ENCODE measurements at places on chromosomes 4 and X. TPM values are rescaled to one million over a fixed set of nuclear protein-coding genes. Genes with fewer than 3 reads are reported as not detected.

DNA sequence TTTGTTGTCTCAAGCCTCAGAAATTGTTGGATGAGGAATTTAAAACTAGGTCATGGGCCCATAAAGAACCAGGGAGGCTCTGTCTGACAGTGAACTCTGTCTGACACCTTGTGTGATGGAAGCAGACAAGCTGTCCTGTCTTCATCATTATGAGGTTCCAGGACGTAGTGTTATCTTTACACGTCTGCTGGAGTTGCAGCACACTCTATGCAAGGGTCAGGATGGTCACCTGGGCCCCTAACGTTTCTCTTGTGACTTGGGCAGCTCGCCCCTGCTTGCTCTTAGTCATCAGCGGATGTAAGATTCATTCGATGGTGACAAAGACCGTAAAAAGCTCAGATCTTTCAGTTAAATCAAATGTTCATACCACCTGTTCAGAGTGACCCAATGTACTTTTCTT, 92.0 kb upstream of the ADGRG2 start:
- DNase-seq: no peak

GRCh38 chrX:110316351-110317060, 1.4 kb downstream of the AMMECR1 start:
- no peak for DNase-seq

GRCh38 chr4:156169011-156169410, 215.3 kb upstream of the CTSO start:
- no peak for DNase-seq

DNA sequence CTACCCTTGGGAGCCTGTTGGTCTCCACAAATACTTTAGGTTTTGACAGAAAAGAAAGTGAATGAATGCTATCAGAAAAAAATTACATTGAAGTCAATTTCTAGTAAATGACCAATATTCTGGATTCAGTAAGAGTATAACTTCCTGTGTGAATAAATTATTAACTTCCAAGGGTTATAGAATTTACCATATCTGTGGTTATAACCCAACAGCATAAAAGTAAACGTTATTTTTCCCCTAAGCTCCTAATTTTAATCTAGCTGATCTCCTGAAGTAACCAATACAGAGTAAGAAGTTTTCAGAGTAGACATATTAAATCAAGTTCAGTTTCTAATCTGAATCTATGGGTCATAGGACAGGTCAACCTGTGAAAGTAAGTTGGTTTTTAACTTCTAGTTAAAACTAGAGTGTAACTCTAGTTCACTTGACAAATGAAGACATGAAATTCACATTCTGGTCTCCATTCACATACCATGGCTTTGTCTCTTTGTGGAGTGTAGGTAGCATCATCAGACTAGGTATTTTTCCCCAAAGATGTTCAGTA, 22.8 kb downstream of the DTHD1 start:
- no peak for DNase-seq

USP17L21 gene
- total RNA-seq: not detected

DNA sequence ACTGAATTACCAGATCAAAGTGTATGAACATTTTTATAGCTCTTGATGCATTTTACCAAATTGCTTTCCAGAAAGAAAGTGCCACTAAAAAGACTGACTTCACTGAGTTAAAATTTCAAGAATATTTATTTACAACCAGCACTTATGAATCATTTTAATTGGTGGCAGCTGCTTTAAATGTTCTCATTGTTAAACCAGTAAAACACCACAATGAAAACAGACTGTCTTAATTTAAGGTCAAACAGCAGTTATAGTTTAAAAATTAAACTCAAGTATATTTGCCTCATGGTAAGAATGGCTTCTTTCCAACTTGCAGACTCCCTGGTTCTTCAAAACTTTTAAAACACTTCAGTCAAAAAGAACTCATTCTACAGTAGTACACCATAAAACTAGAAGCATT, 36.9 kb downstream of the AMMECR1 start:
- DNase-seq: no peak

- no peak for DNase-seq
These were observed 246.3 kb downstream of the BANK1 start for GRCh38 chr4:102036619-102037376.

DNA sequence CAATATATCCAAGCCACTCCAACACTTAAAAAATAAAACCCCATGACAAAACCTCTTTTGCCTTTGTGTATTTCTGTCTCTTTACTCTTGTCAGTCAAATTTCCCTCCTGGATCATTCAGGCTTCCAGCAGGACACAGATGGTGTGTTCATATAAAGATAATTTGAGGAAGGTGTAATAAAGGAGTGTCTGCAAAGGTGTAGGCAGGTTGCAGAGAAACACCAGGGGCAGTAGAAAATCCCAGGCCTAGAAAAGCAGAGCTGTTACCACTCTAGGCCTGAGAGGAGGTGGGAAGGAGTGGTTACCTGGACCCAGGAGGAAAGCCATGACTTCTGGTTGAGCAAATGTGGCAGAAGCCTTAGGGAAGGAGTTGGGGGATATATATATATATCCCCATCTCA, 28.8 kb downstream of the CHRNA9 start:
- no peak for DNase-seq

DNA sequence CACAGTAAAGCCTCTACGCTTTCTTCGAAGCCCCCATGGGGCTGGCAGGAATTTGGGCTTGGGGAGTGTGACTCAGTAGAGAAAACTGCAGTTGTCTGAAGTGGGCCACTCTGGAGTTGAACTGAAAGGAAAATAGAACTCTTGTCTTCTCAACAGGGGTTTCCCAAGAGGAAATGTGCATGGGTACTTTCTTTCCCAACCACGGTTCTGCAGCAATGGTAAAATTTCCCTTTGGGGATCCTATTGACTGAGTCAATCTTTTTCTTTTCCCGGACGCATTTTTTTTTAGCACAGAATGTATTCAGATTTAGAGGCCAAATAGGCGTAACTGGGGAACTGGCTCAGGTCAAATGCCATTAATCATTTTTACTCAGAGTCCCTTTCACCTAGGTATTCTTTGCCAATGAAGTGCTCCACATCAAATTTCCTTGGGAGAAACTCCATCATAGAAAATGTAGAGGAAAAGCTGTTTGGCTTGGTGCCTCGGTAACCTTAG, 269.3 kb downstream of the STIM2 start:
- no peak for DNase-seq

GRCh38 chr4:6330384-6330767, 60.7 kb downstream of the WFS1 start:
- DNase-seq: no peak

- DNase-seq: no peak
These were observed 382.2 kb upstream of the IGFBP7 start for GRCh38 chr4:57492251-57492878.

DNA sequence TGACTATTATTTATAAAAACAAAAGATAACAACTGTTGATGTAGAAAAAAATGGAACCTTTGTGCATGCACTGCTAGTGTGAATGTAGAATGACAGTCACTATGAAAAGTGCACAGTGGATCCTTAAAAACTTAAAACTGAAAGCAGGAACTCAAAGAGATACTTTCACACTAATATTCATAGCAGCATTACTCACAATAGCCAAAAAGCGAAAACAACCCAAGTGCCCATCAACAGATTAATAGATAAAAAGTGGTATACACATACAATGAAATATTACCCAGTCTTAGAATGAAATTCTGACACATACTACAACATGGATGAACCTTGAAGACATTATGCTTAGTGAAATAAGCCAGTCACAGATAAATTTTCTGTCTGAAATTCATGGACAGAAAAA, 23.8 kb downstream of the CENPC start:
- no peak for DNase-seq

GRCh38 chr4:39825090-39825489, 127.2 kb downstream of the UBE2K start:
- no peak for DNase-seq

Data from left colon (tissue), 2 donors.